ENCODE measurements at places on chromosomes 13 and 19.
A peak's percentile ranks its signal among the peaks of the same experiment; 100 is the strongest.

- no peak within 1 kb of the TSS for H3K27ac ChIP-seq
- peaks cover 4% of the 10 kb centered on the region for H3K27me3 ChIP-seq
- DNase-seq: no peak
- no peaks in the 10 kb centered on the region for H3K4me1 ChIP-seq
- no peak within 1 kb of the TSS for H3K4me3 ChIP-seq
- no peaks in the 10 kb centered on the region for H3K36me3 ChIP-seq
Measured at GRCh38 chr19:54312436-54313377, at the start of gene LILRA5. Gene LILRA5 (minus strand): TSS chr19:54313166. CDS start chr19:54313019, 147 bp downstream.

GRCh38 chr13:30791354-30792001, 56.1 kb downstream of the ALOX5AP start:
- no peak for DNase-seq
- no peaks in the 10 kb centered on the region for H3K36me3 ChIP-seq
- peaks cover 9% of the 10 kb centered on the region for H3K27me3 ChIP-seq
- no peak overlapping the region for H3K4me3 ChIP-seq
- no peak overlapping the region for H3K27ac ChIP-seq

DNA sequence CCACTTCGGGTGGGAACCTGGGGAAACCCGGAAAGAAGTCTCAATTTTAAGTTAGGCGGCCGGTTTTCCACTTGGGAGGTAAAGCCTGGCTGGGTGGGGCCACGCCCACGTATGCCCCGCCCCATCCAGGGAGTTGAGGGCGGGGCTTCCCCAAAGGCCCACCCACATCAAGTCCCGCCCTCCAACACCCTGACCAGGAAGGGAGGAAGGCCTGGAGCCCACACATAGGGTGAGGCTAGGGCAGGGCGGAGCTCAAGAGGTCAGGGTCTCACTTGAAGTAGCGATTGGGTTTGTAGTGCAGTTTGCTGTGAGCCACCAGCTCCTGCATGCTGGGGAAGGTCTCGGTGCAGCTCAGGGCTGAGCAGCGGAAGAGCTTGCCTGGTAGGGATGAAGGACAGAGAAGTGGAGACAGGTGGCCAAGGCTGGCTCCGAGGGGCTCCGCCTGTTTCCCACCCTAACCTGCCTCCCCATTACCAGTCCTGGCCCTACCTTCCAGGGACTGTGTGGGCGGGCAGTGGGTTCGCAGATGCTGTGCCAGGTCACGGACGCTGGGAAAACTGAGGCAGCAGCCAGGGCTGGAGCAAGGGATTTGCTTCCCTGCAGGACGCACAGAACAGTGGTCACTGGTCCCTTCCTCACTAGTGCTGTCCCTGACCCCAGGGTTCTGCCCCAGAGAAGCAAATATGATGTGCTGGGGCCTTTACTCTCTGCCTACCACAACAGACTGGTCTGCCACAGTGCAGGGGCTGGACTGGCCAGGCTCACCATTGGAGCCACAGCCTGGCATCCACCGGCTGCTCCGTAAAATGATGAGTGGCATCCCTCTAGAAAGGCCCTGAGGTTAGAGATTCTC, 1.6 kb downstream of the ZNF414 start:
- peaks cover 3% of the 10 kb centered on the region for H3K4me1 ChIP-seq
- H3K27me3 ChIP-seq: peaks cover 13% of the 10 kb centered on the region
- H3K36me3 ChIP-seq: peaks cover 5% of the 10 kb centered on the region
- no peak overlapping the region for H3K27ac ChIP-seq
- DNase-seq: no peak

DNA sequence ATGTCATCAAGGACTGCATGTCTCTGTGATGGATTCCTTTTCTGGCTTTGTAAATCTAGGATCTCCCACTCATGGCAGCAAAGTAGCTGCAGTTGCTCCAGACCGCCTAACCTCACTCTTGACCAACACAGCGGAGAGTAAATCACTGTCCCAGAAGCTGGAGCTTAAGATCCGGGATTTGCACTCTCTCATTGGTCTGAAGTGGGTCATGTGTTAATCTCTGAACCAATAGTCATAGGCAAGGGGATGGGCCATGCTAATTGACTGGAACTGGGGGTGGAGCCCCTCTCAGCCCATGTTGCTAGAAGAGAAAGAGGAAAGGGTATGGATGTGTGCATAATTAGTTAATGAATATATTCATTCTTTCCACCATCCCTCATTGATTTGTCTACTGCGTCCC, 34.0 kb downstream of the VAV1 start:
- no peak overlapping the region for H3K27ac ChIP-seq
- DNase-seq: no peak
- H3K36me3 ChIP-seq: peaks cover 23% of the 10 kb centered on the region
- H3K27me3 ChIP-seq: peaks cover 9% of the 10 kb centered on the region
- no peaks in the 10 kb centered on the region for H3K4me1 ChIP-seq

DNA sequence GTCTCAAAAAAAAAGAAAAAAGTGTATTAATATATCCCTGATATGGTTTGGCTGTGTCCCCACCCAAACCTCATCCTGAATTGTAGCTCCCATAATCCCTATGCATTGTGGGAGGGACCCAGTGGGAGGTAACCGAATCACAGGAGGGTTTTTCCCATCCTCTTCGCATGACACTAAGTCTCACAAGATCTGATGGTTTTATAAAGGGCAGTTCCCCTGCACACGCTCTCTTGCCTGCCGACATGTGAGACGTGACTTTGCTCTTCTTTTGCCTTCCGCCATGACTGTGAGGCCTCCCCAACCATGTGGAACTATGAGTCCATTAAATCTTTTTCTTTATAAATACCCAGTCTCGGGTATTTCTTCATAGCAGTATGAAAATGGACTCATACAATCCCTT, 17.7 kb downstream of the STK24 start:
- no peak for DNase-seq
- H3K4me1 ChIP-seq: peaks cover 27% of the 10 kb centered on the region
- H3K27me3 ChIP-seq: peaks cover 4% of the 10 kb centered on the region
- no peak overlapping the region for H3K4me3 ChIP-seq

DNA sequence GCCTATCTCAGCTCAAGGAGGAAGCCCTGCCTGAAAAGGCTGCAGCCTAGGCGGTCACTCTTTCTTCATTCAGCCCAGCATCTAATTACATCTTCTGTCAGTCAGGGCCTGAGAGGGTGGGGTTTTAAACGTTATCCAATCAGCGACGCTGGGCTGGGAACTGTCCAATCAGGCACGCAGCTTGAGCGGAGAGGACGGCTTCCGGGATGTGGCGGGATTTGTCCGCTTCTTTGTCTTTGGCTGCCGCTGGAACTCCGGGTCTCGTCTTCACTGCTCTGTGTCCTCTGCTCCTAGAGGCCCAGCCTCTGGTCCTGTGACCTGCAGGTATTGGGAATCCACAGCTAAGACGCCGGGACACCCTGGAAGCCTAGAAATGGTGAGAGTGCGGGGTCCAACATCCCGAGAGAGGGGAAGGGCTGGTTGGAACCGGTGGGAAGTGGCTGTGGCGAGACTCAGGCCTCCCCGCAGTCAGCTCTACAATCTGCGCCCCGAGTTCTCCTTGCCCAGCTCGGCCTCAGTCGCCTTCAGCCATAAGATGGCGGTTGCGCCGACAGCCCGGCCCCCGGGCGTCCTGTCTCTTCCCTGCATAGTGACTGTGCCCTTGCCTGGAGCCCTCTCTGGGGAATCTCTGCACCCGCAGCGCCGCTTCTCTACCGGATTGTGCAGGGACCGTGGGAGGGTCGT, at the start of gene ZNF738:
Gene ZNF738, plus strand, starts transcription at position 233 of the 684 bp plus-strand sequence. Its CDS starts 141 bp downstream, at position 374.
- peaks cover 20% of the 10 kb centered on the region for H3K36me3 ChIP-seq
- peaks cover 8% of the 10 kb centered on the region for H3K27me3 ChIP-seq
- DNase-seq: peak; percentile 86
- no peaks in the 10 kb centered on the region for H3K4me1 ChIP-seq

DNA sequence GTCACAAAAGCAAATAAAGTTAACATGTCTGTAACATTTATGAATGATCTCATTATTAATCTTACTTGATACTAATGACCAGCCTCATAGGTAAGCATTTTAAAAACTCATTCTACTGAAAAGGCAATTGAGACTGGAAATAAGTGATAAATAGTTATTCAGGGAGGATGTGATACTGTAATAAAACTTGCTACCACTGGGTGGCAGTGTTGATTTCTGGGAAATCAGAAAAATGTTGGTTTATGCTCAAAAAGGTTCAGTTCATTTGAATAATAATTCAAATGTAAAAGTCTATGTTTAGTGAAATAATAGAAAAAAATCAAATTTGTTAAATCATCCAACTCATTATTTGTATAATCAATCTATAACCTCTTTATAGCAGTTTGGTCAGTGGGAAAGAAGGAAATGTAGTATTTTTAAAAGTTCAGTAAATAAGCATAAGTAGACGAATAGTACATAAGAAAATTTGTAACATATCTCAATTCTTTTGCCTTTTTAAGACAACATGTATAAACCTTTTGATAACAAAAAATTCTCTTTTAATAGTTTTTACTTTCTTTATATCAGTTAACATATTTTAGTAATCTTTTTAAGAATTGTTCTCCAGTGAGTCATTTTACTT, 9.6 kb downstream of the ABHD13 start:
- H3K36me3 ChIP-seq: no peaks in the 10 kb centered on the region
- H3K4me1 ChIP-seq: no peaks in the 10 kb centered on the region
- no peak overlapping the region for H3K4me3 ChIP-seq
- DNase-seq: peak; percentile 46

DNA sequence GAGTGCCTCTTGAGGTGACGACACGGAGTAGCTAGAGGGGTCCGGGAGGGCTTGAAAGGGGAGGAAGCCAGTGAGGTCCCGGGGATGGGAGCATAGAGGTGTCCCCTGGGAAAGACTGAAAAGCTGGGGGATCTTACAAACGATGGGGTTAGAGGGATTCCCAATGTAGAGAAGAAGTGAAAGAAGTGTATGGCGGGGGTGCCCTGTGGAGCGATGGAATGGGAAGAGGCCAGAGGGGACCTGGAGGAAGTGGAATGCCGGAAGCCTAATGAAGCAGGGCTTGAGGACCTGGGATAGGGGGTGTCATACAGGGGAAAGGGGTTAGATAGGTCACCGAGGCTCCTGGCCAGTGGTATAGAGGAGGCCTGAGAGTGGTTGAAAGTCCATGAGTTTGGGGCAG, 580 bp downstream of the AP2A1 start:
- H3K4me3 ChIP-seq: peak overlapping the region; percentile 98
- peaks cover 27% of the 10 kb centered on the region for H3K4me1 ChIP-seq
- H3K27me3 ChIP-seq: peaks cover 20% of the 10 kb centered on the region
- peaks cover 10% of the 10 kb centered on the region for H3K36me3 ChIP-seq
- DNase-seq: no peak
- H3K27ac ChIP-seq: peak overlapping the region; percentile 95

DNA sequence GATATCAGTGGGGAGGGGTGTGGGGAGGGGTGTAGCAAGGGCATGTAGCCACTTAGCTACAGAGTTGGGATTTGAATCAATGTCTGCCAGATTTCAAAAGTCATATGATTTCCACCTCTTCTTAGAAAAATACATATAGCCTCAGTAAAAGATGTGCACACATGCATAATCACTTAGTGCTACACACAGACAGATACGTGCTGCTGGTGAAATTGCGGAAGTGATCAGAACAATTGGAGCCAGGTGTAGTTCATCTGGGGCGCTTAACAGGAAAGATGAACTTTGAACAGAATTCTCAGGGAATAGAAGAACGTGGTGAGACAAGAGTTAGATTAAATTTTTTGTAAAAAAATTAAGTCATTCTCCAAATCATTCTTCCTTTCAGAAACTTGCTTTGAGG, 333.1 kb downstream of the KCNRG start:
- H3K36me3 ChIP-seq: no peaks in the 10 kb centered on the region
- no peak for DNase-seq
- H3K4me1 ChIP-seq: no peaks in the 10 kb centered on the region
- no peak overlapping the region for H3K4me3 ChIP-seq
- no peaks in the 10 kb centered on the region for H3K27me3 ChIP-seq
- H3K27ac ChIP-seq: no peak overlapping the region

- no peak for DNase-seq
- H3K27me3 ChIP-seq: peaks cover 7% of the 10 kb centered on the region
- peaks cover 4% of the 10 kb centered on the region for H3K36me3 ChIP-seq
Measured at GRCh38 chr19:4060621-4061177, 6.0 kb downstream of the ZBTB7A start.

GRCh38 chr19:19145281-19145680, 7.0 kb upstream of the TMEM161A start:
- H3K4me1 ChIP-seq: no peaks in the 10 kb centered on the region
- no peaks in the 10 kb centered on the region for H3K36me3 ChIP-seq
- peaks cover 4% of the 10 kb centered on the region for H3K27me3 ChIP-seq
- H3K27ac ChIP-seq: no peak overlapping the region
- DNase-seq: no peak
- no peak overlapping the region for H3K4me3 ChIP-seq

DNA sequence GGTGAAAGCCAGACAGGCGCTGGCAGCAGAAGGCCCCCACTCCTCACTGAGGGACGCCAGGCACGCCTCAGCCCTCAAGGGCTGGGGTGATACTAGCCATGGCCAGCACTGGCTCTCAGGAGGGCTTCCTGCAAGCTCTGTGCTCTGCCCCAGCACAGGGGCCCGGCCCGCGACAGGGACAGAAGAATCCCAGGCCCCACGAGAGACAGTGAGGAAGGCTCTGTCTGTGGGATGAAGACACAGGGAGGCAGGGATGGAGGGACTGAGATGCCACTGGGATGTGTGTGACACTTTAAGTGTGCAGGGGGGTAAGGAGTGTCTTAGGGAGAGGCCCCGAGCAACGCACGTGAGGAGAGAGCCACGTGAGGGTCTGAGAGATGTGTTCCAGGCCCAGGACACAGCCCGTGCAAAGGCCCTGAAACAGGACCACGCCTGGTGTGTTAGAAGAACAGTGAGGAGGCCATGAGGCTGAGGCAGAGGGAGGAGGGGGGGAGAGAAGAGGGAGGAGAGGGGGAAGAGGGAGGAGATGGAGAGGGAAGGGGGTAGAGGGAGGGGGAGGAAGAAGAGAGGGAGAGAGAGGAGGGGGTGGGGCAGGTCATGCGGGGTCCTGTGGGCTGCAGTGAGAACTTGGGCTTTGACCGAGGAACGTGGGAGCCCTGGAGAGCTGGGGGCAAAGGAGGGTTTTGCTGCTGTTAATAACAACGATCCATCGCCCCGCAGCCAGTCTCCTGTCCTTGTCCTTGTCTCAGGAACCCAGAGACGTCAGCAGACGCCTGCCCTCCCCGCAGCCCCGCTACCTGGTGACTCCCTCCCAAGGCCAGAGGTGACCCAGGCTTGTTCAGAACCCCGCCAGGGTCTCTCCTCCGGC, 7.2 kb downstream of the RPL36 start:
- H3K4me1 ChIP-seq: no peaks in the 10 kb centered on the region
- peaks cover 6% of the 10 kb centered on the region for H3K27me3 ChIP-seq
- no peak overlapping the region for H3K27ac ChIP-seq
- H3K36me3 ChIP-seq: peaks cover 16% of the 10 kb centered on the region
- no peak for DNase-seq

GRCh38 chr13:104691767-104692467, 1625.7 kb upstream of the SLC10A2 start:
- H3K4me1 ChIP-seq: no peaks in the 10 kb centered on the region
- no peak overlapping the region for H3K4me3 ChIP-seq
- DNase-seq: no peak
- H3K36me3 ChIP-seq: no peaks in the 10 kb centered on the region

DNA sequence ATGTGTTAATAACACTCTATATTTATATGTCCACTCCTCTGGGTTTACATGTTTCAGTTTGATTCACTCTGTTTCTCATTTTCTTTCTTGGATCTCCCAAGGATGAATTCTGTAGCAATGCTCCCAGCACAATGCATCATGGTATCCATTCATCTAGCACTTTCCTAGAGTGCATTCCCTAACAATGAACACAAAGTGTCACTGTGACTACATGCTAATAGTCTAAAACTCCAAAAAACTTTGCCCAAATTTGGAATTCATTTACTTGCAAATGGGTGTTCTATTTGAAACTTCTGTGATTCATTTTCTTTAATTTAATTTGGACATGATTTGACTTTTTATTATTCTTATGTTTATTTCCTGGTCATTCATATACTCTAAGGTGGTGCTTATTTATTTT, 286.3 kb downstream of the POU4F1 start:
- H3K27ac ChIP-seq: no peak overlapping the region
- H3K4me1 ChIP-seq: no peaks in the 10 kb centered on the region
- H3K4me3 ChIP-seq: no peak overlapping the region
- H3K27me3 ChIP-seq: no peaks in the 10 kb centered on the region
- DNase-seq: no peak
- H3K36me3 ChIP-seq: no peaks in the 10 kb centered on the region
